ENCODE measurements at places on chromosomes 16 and 17.

- no peak for DNase-seq
These were observed 4.8 kb upstream of the C1QBP start for GRCh38 chr17:5443728-5444127.

GRCh38 chr16:21057875-21058274 lies 92.8 kb downstream of the DNAH3 start:
- no peak for DNase-seq

DNA sequence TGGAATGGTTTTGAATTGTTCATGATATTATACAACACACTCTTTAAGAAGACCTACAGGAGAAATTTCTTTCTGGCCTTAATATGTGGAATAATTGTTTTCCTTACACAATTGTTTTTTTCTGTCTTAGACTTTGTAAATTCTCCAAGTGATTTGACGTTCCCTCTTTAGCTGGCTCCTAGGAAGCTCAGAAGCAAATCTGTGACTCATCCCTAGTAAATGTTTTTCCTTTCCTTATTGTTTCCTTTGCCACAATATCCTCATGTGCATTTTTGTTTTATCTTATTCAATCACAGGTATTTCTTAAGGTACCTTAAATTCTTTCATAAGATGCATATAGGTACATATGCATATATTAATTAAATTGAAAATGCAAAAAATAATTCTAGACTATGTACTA lies 13.5 kb downstream of the KIAA0753 start:
- no peak for DNase-seq

- DNase-seq: no peak
These were observed 472.8 kb downstream of the MAF start for GRCh38 chr16:79127766-79128165.

DNA sequence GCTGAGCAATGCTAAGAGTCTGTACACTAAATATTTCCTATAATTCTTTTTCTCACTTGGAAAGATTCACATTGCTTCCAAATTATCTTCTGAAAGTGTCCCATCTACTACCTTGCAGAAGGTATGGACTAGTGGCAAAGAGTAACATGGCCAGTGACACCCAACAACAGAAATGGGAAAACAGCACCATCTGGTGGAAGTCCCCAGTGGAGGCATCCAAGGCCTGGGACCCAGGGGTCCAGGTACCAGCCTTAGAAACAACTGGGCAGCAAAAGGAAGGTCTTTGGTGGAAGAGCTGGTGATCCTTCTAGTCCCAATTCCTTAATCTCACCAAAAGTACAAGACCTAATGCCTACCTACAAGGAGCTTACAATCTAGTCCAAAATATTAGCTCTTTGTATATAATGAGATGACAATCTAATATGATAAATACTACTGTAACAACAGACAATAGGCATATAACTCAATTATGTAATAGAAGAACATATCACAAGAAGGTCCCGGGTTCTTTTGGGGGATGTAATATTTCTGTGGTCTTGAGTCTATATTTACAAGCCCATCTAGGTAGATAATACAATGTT lies 55.3 kb downstream of the SKAP1 start:
- DNase-seq: no peak

DNA sequence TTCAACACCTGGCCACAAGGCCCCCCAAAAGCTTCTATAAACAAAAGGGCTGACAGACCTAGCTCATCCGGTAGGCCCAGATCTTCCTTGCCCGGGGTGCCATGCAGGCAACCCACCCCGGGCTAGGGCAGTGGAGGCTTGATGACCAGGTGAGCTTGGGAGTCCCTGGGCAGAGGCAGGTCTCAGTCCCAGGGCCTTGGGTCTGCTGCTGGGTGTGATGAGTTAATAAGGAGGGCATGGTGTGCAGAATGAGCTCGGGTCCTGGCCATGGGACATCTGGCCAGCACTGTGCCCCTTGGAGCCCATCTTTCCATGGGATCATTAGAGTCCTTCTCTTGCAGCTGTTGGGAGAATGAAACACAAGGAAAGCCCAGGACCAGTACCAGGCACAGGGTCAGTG lies 20.2 kb upstream of the MPRIP start:
- DNase-seq: no peak

DNA sequence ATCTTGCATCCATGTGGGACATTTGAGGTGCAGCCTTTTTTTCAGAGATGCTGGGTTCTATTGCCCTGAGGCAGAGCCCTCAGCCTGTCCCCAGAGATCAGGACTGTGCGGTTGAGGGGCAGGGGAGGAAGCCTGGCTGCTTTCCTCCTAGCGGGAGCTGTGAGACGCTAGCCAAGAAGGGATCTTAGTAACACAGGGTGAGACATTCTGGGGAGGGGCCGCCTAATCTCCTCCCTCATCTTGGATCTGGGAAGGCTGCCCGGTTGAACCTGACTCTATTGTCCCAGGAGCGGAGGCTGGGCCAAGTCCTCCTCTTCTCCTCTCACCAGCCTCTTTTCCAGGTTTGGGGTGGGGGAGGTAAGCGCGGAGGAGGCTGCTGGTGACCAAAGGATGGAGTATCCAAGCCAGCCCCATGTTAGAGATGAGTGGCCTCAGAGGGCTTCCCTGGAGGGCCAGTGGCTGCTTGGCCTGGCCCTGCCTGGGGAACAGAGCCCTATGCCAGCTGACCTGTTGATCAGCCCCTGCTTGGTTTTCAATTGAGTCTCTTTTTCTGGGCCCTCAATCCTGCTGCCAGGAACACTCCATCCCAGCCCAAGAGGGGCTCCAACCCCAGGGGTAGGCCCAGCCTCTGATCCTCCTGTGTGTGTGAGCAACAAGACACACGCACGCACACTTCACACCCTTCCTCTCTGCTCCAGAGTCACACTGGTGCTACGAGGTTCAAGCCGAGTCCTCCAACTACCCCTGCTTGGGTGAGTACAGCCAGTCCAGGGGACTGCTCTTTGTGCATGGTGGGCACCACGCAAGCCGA lies 5.0 kb downstream of the CA4 start:
- DNase-seq: no peak

DNA sequence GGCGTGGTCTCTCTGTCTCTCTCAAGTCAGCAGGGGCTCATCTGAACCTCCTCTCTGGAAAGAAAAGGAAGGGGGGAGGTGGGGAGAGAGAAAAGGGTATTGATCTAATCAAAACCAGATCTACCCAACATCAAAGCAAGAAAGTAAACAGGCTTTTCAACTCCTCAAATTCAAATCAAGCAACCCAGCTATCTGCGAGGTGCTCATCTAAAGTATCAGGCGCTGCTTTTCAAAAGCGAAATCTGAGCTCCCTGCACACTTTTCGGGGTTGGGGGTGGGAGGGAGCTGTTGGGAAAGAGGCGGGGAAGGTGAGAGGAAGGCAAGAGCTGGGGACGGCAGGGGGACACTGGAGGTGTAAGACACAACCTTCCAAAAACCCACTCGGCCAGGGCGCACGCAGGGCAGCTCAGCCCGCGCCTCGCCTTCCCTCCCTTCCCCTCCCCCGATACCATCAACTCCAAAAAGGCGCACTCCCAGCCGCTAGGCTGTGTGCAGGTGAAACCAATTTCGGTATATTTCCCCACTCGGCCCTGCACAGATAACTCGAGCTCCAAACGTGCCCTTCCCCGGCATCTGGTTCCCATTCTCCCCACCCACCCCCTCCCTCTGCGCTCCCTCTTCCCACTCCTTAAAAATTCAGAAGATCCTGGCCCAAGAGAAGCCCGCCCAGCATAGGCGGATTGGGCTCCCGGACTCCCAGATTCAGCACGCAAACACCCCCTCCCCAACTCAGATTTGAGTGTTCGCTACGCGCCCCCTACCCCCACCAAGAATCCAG lies 2.6 kb downstream of the AXIN2 start:
- no peak for DNase-seq

- DNase-seq: no peak
These were observed 260.3 kb downstream of the FTO start for GRCh38 chr16:53964145-53964790.

Measured in ovary (tissue), 10 donors.